ENCODE measurements at places on chromosomes 11 and 22. TPM values are rescaled to one million over a fixed set of nuclear protein-coding genes. Genes with fewer than 3 reads are reported as not detected.

Gene SLC37A2
- total RNA-seq = 5.5 TPM

Gene MS4A12
- not detected for total RNA-seq

Gene SYT8
- not detected for total RNA-seq

Gene SMC1B
- total RNA-seq = not detected
